ENCODE measurements at places on chromosomes 1 and 21.

- DNase-seq, result no peak
Measured at GRCh38 chr1:178572604-178573003, 59.7 kb downstream of the TEX35 start.

DNA sequence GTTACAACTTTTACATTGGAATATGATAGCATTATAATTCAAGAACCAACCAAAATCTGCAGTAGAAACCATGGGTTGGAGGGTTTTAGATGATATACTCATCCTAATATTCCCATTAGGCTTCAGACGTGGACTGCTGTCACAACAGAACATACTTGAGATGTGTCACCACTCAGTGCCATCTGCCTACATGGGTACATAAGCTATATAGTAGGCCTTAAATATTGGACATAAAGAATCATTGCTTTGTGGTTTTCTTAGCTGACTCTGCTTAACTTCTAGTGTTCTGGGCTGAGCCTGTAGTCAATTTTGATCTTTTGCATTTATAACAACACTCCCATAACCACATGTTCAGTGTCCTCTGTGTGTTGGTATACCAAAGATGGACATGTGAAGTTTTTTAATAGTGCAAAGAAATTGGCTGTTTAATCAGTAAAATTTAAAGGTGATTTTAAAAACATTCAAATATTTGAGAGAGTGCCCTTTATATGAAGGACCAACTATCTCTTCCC, 14.2 kb downstream of the RAP1A start:
- DNase-seq, result no peak

GRCh38 chr1:156964441-156964840, 44.0 kb downstream of the LRRC71 start:
- DNase-seq, result no peak

GRCh38 chr1:59906931-59907330, 19.6 kb downstream of the CYP2J2 start:
- DNase-seq, result no peak

DNA sequence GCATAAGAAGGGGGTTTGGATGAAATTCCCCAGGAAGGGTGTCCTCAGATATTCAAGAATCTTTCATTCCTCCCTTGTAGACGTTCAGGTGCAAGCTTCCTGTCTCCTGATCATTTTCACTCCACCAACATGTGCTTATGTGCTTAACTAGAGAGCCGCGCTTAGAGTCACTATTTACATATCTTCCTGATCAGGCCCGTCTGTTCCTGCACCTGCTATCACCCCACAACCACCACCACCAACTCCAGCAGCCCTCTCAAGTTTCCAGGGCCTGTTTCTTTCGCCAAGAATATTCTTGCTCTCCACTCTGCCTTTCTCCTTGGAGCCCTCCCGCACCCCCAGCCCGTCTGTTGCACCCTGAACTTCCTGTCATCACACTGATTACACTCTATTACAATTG, 113.4 kb downstream of the SPSB1 start:
- DNase-seq, result no peak

GRCh38 chr1:213914392-213914791, 73.4 kb upstream of the PROX1 start:
- DNase-seq, result no peak

DNA sequence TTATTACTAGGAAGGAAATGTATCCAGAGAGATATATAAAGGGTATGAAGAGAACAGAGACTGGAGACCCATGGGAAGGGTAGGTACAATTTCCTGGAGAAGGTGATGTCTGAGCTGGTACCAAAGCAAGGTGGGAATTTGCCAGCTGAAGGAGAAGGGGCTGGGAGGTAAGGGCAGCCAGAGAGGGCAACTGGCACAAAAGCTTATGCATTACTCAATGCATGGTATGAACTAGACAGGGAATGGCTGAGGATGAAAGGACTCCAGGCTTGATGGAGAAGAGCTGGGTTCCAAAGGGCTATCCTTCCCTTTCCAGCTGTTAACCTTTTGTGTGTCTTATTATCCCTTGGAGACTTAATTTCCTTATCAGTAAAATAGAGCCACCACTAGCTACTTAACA, 113.6 kb upstream of the GADD45A start:
- DNase-seq, result no peak

DNA sequence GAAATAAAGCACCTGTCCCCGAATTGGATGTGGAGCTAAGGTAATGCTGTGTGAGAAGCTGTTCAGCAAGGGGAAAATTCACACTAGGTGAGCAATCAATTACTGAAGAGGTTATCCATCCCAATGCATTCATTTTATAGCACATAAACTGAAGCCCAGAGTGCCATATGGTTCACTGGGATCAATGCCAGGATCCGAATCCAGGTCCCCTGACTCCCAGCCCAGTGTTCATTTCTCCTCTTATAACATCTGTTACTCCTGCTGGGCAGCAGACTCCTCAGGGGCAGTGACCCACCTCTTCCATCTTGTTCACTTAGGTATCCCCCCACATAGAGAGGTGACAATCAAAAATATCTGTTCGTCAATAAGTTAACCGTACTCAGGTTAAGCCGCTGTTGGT, 13.2 kb upstream of the SEC16B start:
- no peak for DNase-seq

DNA sequence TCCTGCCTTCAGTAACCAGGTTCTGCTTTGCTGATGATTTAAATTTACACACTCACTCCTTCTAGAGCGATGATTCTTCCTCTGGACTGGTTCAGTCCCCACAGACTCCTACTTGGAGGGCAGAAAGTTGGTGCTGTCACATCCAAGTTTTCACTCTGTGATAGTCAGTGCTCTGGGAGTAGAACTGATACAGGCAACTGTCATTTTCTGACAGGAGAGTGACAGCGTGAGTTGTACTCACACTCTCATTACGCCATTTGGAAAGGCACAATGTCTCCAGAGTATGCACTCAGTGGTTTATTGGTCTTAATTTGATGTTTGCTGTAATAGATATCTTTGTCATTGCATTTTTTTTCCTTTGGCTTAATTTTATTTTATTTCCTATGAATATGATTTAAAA, 96.0 kb downstream of the GRIK1 start:
- no peak for DNase-seq

- DNase-seq, result no peak
Measured at GRCh38 chr21:28445141-28445830, 547.4 kb downstream of the LTN1 start.

DNA sequence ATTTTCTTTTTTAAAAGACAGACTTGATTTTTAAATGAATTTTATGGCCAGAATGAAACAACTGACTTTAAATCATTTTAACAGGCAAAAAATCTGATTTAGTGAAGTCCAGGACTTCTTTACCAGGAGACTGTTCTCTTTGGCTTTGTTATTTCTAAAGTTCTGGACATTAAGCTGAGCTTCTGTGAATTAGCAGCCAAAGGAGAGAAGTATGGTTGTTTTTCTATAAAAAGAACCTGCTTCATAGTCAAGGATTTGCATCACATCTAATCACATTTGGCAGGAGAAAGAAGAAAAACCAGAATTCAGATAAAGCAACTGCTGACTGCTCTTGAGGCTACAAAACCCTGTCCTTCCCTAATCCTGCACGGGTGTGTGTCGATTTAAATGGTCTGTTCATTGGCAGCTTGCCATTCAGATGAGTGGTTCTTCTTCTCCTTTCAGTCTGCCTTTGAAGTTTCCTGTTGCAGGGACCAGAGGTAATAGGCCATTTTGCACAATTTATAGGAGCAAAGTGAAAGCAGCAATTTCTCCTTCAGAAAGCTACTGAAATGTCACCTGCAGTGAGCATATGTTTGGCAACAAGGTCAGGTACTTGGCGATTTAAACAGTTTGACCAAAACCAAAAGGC, 215.4 kb downstream of the OLFM3 start:
- DNase-seq, result no peak

DNA sequence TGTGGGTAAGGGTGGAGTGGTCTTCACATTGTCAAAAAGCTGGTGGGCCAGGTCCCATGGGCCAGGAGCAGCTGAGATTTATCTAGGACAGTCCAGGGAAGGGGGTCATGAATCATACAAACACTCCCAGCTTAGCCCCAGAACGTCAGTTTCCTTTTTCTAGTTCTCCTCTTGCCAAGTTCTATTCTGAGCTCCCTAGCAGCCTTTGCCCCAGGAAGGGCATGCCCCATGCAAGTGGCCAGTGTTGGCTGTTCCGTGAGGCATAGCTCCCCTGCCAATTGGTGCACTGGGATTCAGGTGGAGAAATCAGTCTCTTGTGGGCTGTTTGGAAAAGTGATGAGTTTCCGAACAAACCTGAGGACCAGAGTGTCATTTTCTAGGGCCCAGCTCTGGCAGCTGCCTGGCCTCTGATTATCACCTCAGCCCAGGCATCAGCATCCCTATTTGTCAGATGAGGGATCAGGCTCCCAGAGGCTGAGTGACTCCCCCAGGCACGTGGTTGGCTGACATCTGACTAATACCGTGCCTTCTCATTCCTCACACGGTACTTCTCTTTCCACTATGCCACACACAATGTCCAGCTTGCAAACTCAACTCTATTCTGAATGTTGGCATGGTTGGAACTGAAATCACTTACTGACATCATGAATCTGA, 14.2 kb upstream of the MYOM3 start:
- DNase-seq, result no peak

GRCh38 chr1:241012708-241013340, 344.2 kb downstream of the RGS7 start:
- no peak for DNase-seq

- DNase-seq, result no peak
Measured at GRCh38 chr1:162023181-162023546, 505 bp downstream of the OLFML2B start.

DNA sequence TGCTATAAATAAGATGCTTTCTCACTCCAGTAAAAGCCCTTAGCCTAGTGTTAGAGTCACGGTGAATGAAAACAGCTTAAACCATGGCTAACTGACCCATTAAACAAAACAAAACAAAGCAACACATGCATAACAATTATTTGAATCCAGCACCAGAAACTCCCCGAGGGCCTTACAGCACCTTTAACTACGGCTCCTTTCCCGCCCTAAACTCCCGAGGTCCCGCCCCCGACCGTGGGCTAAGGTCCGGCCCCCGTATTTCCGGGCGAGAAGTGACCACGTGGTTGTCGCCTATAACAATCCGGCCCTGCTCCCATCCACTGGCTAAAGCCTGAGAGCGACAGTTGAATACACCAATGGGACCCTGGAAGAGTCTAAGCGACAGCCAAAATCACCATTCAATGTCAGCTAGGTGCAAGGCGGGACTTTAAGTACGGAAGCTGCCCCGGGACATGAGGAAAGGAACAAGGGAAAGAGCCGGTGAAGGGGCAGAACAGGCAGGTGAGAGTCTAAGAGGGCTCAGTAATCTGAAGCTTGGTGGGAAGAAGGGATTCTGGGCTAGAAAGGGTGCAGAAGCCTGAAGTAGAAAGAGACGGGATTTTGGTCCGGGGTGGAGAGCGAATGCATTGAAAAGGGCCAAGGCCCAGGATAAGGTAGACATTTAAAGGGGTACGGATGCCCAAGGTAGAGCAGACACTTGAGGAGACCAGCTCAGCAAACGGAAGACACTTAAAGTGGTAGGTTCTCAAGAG, at the start of gene FLAD1:
TSS of gene FLAD1 (plus strand) at position 448 of the 752 bp plus-strand sequence. CDS start 351 bp downstream, outside the sequence.
- peak; percentile 99 for DNase-seq

DNA sequence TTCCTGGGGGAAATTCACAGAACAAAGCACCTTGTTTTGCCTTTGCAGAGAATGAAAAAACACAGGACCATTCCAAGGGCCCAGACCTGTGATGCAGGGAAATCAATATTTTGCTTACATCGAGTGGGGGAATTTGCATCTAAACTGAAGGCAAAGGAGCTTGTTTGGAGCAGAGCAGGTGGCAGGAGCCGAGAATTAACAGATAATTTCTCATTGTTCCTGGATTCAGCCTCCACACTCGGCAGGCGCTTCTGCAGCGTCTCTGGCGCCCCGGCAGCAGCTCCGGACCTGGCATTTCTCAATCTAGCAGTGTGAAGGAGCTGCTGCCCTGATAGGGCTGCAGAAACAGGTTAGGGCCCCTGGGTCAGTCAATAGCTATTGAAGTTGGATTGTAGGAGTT, 2.0 kb upstream of the SYT6 start:
- DNase-seq, result no peak

DNA sequence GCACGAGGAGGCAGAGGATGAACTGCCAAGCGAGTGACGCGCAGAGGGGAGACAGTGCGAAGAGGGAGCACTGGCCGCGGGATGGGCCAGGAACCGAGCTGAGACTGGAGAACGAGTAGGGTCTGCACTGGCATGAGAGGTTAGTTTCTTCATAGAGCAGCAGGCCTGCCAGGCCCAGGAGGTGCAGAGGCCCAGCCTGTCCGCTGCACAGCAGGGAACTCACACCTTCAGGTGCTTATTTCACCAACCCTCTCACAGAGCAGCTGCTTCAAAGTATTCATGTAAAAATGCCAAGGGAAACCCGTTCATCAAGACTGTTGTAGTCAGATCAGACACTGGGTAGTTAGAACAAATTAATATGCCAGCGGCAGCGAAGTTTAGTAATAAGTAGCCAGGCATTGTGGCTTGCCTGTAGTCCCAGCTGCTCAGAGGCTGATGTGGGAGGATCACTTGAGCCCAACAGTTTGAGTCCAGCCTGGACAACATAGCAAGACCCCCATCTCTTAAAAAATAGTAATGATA, 144.5 kb downstream of the SLC45A1 start:
- DNase-seq, result no peak

- no peak for DNase-seq
Measured at GRCh38 chr1:215718575-215719287, 151.6 kb downstream of the KCTD3 start.

All from activated CD8-positive, alpha-beta memory T cell treated with anti-CD3 and anti-CD28 coated beads, Interleukin-2, amount 10 ng/mL, durations not matched to agents 7 days and 5 days (primary cell).